ENCODE measurements at places on chromosomes 1 and 21.
A peak's percentile ranks its signal among the peaks of the same experiment; 100 is the strongest.

DNA sequence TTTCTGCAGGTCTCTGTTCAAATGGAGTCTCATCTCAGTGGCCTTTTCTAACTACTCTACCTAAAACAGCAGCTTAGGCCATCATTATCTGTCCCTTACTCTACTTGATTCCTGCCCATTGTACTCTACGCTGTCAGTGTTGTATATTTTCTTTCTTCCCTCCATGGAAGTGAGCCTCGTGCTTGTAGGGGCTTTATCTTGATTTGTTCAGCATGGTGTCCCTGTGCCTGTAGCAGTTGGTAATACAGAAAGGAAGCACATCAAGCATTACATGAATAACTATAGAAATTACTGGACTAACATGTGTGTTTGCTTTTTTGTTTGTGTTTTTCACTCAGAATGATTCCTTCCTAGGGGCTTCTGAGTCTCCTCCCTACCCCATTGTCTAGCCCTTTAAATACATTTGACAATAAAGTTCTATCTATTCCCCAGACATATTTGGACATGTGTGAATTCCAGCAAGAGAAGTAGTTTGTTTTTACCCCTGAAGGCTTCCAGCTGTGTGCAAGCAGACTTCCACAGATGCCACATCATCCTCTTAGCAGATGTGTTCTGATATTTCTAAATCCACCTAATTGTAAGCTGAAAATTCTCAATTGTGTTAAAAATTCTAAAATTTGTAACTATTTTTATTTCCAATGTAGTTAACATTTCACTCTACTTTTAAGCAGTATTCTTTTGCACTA is 40.3 kb downstream of the PRMT2 start:
- DNase-seq, result no peak

DNA sequence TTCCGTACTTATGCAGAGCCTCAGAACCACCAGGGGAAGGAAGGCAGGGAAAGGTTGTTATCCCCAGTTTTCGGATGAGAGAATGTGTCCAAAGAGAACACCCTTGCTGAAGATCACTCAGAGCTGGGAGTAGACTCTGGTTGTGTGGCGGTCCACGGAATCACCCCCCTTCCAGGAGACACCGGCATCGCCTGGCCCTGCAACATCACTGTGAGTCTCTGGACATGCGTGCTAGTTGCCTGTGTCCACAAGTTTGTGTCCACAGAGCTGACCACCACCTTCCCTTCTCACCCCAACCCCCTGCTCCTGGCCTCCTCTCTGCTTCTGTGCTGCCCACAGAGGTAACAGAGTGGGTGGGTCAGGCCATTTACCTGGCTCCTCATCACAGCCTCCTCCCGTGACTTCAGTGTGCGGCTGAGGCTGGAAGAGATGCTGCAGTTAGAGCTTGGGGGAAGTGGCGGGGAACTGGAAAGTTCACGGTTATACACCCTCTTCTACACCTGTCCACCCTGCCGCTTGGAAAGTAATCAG is 7.3 kb downstream of the MYBPH start:
- no peak for DNase-seq

DNA sequence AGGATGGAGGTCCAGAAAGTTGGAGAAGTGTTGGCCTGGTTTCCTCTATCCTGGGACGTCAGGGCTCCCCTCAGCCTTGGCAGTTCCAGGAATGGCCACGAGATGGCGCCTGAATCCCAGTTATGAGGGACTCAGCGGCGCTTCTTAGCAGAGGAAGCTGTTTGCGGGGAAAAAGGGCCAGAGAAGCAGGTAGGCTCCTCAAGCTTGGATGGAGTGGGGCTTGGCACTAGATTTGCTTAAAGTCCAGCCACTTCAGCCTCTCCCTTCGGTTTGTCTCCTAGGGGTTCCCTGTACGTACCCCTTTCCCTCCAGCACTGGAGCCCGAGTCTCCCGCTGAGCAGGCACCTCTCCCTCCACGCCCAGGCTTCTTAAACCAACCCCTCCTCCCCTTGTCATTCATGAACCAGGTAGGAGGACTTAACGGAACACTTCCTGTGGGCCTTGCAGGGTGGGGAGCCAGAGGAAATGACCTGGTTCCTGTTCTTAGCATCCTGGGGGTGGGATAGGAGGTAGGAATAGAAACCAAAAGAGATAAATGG is 32.0 kb upstream of the TENT5B start:
- peak; percentile 78 for DNase-seq

DNA sequence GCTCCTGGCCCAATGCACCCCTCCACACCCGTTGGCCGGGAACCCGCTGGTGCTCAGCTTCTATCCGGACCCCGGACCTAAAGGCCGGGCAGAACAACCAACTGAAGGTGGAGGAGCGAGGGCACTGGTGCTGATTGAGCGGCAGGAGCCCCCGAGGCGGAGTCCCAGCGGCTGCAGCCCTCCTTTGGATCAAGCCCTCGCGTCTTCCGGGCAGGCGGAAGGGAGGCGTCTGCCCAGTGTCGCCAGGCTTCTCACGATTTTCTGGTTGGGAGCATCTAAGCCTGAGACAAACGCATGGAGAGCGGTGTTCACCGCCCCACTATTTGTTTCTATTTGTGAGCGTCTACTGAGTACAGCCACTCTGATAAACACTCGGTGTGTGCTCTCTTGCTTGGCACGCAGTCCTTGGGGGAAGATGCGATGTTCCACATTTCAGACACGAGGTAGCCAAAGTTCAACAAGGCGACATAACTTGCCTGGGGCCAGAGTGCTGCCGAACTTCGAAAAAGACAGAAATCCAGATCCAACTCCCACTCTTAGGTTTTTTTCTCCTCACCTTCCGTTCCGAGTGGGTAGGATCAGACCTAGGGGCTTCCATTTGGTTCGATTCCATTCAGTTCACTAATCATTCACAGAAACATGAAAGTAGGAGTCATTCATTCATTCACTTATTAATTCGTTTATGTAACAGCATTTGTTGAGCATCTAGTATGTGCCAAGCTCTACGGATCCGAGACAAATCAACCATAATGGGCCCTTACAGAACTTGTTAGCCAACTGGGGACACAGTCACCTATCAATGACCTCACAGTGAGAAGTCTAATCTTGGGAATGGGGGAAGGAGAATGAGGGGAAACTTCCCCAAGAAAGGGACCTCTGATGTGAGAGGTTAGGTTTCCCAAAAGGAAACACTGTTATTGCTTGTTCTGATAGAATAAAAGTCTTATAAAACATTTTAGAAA is 4.9 kb upstream of the DMRTA2 start:
- DNase-seq, result no peak

- DNase-seq, result no peak
Observed at GRCh38 chr1:153648000-153648643, 10.4 kb upstream of the SNAPIN start.
